Activated CD4-positive, alpha-beta T cell treated with anti-CD3 and anti-CD28 coated beads for 36 hours (primary cell): ENCODE measurements at places on chromosomes 1 and 21. TPM values are rescaled to one million over a fixed set of nuclear protein-coding genes. Genes with fewer than 3 reads are reported as not detected.

CELA3B gene
- total RNA-seq: not detected

SPATA1 gene
- total RNA-seq: 0.61 TPM

TDRD5 gene
- total RNA-seq: not detected

ATP5PO gene
- total RNA-seq: 238 TPM

SH2D1B gene
- not detected for total RNA-seq

NASP gene
- total RNA-seq: 228 TPM

ZNF648 gene
- not detected for total RNA-seq

CNR2 gene
- total RNA-seq: not detected

DNA sequence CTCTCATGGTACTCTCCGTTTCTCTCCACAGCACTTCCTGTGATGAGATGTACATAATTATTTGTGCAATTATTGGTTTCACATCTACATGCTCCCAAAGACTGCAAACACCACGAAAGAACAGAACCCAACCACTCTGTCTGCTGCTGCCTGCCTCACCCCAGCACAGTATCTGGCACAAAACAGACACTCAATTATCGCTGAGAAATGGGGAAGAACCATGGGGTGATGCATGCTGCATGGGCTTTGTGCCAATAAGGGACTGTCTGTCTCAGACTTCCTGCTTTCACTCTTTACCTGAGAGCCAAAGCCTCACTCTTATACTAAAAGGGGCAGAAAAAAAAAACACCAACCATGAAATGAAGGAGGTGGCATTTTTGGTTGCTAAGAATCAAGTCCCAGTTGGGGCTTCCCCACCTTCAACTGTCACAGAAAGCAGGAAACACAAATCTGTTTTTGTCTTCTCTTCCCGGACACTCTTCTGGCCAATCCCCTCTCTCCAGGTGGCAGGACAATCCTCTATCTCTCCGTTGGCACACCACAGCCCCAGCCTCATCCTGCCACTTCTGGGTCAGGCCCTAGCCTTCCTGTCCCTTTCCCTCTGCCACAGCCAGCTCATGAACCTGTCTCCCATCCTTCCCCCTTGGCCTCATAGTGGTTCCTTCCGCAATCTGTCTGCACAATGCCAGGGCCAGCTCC is 82.0 kb downstream of the TGFBR3 start:
- DNase-seq: peak; percentile 86

GRCh38 chr1:2108213-2108876 is 58.1 kb downstream of the PRKCZ start:
- DNase-seq: peak; percentile 29

- DNase-seq: no peak
Measured at GRCh38 chr1:207646944-207647579, 2.1 kb downstream of the CR1L start.

- no peak for DNase-seq
Measured at GRCh38 chr1:71944006-71944405, 338.3 kb downstream of the NEGR1 start.

- no peak for DNase-seq
Measured at GRCh38 chr1:199862047-199862446, 165.5 kb upstream of the NR5A2 start.

- no peak for DNase-seq
Measured at GRCh38 chr1:118302145-118302544, 117.1 kb upstream of the SPAG17 start.

- no peak for DNase-seq
Measured at GRCh38 chr1:11757047-11757446, 4.9 kb upstream of the C1orf167 start.

GRCh38 chr1:2241820-2242219 is 13.7 kb downstream of the SKI start:
- no peak for DNase-seq

DNA sequence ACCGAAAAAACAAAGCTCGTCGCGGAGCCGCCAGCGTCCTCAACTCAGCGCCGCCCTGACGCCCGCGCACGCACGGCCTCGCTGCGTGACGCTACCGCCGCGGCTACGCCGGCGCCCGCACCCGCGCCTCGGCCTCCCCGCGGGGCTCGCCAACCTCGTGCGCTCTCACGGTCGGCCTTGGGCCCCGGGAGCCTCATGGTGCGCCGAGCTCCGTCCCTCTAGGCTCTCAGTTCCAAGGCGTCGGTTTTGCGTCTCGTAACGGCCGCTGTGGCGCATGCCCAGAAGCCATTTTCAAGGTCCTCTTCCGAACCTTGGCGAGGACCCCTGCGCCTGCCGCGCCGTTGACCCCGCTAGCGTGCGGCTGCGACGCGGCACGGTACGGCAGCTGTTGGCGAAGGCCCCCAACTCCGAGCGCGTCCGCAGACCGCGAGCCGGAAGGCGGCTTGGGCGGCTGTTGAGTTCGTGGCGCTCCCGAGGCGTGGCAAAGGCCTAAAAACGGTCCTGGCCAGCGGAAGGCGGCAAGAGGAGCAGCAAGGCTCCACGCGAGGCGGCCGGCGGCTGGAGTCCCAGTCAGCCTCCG is at the start of gene HENMT1:
TSS of gene HENMT1 (minus strand) at position 64 of the 580 bp plus-strand sequence. CDS start 1,209 bp downstream, outside the sequence.
- DNase-seq: peak; percentile 88

DNA sequence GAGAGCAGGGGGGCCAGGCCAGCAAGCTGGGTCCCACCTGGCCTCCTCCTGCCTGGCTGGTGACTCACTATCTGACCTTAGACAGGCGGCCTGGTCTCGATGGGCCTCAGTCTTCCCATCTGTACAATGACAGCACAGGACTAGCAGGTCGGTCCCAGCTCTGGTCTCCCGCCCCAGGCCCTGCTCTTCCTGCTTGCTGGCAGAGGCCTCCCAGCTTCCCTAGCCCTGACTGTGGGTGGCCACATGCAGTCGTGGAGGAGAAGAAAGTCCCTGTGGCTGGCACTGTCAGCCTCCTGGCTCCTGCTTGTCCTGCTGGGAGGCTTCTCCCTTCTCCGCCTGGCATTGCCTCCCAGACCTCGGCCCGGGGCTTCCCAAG is 817 bp downstream of the EXTL1 start:
- DNase-seq: no peak

- no peak for DNase-seq
Measured at GRCh38 chr1:169731446-169731845, 2.4 kb downstream of the SELE start.

GRCh38 chr1:113912594-113913311 is 7.6 kb downstream of the DCLRE1B start:
- DNase-seq: no peak

GRCh38 chr1:178574345-178574744 is 61.4 kb downstream of the TEX35 start:
- no peak for DNase-seq

DNA sequence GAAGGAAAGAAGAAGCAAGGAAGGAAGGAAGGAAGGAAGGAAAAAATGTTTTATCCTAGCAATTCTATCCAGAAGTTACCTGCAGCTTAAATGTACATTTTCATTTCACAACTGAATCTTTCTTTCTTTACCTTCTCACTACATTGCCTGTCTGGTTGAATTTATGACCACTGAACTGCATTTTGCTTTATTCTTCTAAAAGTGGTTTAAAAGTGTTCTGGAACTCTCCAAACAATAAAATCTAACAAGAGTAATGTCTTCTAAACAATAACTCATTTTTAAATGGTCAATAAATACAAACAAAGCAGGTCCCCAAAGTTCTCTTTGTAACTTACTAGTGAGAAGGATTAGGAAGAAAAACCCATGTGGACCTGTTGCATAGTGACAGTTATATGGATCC is 587.5 kb upstream of the NEGR1 start:
- DNase-seq: no peak

DNA sequence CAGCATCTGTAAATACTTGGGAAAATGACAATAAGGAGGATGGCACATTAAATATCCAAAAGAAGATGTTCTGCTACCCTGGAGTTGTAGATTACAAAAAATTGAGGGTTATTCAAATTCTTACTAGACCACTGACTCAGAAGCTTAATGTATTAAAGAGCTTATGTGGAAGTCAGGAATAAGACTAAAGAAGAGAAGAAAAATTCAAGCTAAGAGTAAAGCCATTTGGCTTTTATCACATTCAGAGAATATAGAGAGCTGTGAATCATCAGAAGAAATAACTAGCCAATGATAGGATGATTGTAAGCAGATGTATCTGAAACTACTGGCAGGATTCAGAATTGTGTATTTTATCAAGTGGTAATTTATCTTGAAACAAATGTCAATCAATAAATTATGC is 237.0 kb downstream of the TBX15 start:
- DNase-seq: no peak

DNA sequence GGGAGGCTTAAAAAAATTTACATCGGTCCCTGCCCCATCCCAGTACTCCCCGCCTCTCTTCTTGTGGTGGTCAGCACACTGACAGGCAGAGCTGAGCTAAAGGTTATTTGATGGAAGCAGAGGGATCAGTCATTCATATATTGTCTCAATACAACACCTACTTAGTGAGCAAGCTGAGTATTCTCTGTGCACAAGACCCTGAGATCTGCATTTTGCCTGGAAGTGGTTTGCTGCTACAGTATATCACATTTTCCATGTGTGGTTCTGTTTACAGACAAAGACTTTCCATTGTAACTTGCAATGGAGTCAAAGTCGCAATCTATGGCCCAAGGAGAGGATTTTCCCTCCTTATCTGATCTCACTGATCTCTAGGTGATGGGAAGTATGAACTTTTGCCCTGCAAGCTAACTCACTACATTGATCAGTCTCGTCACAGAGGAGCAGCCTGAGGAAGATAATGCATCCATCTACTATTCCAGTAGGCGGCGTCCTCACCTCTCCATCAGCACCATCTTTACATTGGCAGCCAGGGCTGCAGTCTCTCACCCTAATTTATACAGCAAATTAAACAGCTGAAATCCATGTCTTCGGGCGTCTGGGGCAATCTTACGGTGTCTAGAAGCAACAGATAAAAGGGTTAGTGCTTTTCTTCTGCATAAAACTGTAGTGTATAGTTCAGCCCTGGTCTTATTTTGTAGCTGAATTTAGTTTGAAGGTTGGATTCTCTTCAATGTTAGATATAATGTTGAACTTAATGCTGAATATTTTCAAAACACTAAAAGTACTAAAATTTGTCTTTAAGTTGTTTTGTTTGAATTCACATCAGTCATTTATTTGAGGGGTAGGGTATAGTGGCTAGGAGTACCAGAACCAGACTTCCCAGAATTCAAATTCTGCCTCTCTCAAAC is 3.2 kb upstream of the TRAF5 start:
- DNase-seq: peak; percentile 81

DNA sequence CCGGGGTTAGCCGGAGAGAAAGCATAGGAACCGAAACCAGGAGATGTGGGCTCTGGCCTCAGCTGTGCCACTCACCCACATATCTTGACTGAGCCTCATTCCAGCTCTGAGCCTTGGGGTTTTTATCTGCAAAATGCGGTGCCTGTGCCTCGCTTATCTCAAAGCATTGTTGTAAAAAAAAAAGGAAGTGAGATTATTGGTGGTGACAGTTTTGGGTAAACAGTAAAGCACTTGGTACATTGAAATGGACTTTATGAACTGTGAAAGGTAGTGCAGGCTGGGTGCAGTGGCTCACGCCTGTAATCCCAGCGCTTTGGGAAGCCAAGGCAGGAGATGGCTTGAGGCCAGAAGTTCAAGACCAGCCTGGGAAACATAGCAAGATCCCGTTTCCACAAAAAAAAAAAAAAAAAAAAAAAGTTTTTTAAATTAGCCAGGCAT is 3.8 kb downstream of the PTAFR start:
- DNase-seq: peak; percentile 60

DNA sequence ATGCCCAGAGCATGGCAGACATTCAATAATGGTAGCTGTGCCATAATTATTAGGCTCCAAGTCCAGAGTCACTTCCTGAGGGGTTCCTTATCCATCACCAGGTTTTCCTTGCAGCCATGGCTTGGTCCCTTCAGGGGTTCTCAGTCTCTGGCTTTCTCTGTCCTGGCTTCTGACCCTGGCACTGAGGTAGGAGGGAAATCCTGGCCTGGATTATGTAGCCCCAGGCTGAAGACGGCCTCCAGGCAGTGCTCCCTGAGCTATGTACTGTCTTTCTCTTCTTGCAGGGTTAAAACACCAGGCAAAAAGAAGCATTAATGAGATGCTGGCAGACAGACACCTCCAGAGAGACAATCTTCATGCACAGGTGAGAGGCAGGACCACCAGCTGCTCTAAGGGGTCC is 9.5 kb upstream of the PADI3 start:
- DNase-seq: peak; percentile 53
